ENCODE measurements at places on chromosomes 3 and 15.

GRCh38 chr3:99925584-99926230, 108.0 kb downstream of the CMSS1 start:
- peak; percentile 63 for DNase-seq

DNA sequence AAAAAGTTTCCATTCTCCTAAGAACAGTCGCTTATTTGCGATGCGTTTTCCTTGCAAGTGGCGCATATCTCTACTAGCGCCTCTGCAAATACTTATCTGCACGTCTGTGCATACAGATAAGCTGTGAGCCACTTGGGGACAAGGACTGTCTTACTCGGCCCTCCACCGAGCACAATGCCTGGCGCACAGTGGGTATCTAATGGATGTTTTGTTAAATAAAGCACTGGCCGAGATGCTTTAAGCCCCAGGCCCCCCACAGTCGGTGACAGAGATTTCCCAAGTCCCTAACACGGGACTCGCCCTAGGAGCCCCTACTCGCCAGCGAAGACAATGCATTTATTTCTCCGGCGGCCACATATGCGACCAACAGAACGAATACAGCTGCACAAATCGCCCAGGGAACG, 503 bp downstream of the HLTF start:
- DNase-seq, result peak; percentile 96

GRCh38 chr15:81071120-81071519, 63.0 kb upstream of the CFAP161 start:
- DNase-seq, result no peak

DNA sequence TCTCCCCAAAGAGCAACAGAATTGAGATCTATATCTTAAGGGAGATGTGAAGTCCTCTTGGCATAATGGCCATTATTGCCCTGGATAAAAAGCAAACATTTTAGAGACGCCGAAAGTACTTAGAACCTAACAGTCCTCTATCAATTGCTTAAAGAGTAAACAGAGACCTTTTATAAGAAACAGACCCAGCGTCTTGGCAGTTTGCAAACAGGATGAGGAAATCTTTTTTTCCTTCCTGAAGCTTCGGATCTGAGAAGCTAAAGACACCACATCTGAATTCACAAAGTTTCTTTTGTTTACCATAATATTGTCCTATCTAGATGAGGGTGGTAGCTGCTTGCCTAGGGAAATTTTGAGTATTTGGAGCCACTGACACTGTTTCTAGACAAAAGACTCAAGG, 59.9 kb upstream of the LIMD1 start:
- no peak for DNase-seq

DNA sequence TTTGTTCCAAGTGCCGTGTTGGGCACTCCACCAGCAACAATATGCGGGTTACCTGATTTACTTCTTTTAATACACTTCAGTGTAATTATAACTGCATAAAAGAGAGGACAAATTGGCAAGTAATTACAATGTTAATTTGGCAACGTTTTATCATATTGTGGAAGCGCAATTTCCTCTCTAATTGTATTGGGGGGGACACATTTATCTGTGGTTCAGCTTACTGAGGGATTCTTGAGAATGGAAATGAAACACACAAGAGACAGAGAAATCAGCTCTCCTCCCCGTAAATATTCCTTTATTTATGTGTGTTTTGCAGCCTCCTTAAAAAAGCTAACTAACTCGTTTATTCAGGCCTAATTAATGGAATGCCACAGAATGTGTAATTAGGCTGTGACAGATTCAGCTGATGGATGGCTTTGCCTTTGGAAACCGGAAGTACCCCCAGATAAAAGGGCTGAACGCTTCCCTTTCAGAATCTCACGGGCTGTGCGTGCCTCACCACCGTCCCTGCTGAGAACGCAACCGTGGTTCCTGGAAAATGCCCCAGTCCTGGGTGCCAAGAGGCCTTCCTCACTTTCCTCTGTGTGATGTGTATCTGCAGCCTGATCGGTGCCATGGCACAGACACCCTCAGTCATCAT, 247.1 kb upstream of the ST8SIA2 start:
- no peak for DNase-seq

DNA sequence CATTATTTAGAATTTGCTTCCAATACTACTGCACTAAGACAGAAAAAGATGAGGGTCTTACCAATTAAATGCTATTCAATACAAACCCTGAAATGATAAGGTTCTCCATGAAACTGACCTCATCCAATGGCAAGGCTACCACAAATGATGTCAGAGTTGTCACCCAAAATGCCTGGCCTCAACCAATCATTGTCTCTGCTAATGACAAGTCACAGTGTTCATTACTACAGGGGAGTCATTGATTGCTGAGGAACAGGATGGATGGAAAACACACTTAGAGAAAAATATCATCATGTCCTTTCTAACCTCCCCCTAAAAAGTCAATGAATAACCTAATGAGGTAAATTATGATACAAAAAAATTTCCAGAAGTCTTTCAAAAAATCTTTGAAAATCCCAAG, 91.0 kb downstream of the FOXP1 start:
- DNase-seq, result no peak

DNA sequence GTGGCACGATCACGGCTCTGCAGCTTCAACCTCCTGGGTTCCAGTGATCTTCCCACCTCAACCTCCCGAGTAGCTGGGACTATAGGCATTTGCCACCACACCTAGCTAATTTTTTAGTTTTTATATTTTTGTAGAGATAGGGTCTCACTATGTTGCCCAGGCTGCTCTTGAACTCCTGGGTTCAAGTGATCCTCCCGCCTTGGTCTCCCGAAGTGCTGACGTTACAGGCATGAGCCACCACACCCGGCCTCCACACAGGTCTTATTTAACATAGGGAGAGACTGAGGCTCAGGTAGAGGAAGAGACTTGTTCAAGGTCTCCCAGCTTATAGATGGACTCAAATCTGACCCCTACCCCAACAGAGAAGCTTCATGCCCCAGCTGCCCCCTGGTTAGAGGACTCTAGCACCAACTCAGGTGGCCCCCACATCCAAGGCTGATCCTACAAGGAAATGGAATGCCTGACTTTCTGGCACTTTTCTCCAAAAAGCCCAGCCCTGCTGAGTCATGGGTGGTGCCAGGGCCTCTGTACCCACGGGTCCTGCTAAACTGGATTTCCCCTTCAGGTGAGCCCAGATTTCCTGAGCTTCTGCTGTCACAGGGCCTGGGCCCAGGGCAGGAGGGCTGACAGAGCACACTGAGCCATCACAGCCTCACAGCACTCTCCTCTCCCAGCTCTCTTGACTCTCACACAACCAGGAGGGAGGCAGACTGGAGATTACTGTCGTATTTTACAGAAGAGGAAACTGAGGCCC, 5.6 kb downstream of the TMEM40 start:
- no peak for DNase-seq

- no peak for DNase-seq
Measured at GRCh38 chr3:21466476-21466875, 284.5 kb downstream of the ZNF385D start.
